Type B pancreatic cell (in vitro differentiated cells): ENCODE measurements at places on chromosomes 11 and 22.

DNA sequence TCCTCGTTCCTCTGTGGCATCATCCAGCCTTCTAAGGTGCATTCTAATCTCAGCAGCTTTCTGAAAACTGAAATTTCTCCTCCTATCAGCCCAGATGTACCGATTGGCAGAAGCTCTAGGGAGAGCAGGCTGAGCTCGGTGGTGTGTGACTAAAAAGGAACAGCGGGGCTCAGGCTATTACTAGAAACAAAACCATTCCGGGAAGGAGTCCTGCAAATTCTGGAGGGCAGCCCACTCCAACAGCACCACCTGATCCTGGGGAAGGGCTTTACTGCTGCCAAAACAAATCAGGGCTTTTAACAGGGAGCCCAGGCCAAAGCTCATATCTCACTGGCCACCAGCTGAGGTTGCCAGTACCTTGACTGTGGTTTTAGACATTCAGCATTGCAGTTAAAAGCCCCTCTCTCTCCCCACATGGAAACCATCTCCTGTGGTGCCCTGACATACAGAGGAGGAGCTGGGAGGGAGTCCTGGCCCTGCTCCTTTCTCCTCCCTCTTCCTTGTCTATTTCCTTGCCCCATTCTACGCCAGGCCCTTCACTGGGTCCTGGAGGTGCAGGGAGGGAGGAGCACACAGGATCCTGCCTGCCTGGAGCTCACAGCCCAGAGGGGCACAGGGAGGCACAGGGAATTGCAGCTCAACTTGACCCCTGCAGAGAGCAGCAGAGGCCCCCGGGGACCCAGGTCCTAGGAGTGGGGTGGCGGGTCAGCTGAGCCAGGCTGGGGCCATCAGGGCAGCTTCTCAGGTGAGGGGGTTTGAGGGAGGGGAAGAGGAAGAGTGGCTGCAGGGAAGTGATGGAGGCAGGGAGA, 889 bp downstream of the PLAAT4 start:
- no peak for DNase-seq

DNA sequence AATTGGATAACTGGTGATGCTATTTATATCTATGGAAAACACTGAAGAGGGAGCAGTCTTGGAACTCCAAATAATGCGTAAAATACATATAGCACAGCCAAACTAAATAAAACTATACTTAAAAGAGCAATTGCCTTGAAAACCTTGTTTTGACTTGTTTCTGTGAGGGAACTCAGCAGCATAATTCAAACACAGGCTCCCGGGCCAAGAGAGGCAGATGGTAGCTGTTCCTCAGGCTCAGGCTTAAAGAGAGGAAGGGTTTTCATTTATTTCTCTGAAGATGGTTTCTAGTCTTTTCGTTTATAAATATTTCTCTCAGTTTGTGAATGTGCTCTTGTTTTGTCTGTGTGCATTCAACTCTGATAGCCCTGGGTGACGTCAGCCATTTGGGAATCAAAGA, 82.4 kb downstream of the FANCF start:
- DNase-seq, result no peak

- no peak for DNase-seq
Observed at GRCh38 chr11:93528757-93529645, 14.2 kb downstream of the SMCO4 start.

- DNase-seq, result no peak
Observed at GRCh38 chr11:23543651-23544222, 683.5 kb upstream of the CCDC179 start.

DNA sequence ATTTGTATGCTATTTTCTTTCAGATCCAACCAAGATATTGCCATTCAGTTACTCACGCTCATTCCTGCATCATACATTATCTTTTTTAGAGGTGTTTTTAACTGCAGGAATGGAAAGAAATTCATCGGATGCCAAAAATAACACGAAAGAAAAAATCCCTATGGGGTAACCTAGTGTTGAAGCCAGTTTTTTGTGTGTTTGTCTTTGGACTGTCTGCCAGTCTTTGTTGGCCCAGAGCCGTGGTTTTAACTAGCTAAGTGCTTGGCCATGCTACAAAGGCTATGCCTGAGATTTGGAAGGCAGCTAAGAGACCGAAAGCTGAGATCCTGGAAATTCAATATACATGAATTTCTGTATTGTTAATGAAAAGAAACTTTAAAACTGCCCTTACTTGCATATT, 309.8 kb upstream of the CNTN5 start:
- DNase-seq, result no peak

DNA sequence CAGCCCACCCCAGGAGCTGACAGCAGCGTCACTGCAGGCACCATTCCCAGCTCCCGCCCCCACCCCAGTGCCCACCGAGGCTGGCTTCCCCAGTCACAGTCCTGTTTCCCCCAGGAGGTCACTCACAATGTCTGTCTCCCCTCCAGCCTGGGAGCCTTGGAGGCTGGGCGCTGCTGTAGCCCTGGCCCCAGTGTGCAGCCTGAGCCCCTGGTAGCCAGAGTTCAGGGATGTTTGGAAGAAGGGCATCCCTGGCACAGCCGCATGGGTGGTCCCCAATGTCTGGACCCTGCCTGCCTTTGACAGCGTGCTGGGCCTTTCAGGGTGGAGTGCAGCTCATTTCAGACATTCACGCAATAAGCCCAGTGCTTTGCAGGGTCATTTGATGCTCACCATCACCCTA, 4.3 kb downstream of the CAPN5 start:
- DNase-seq, result peak; percentile 64

DNA sequence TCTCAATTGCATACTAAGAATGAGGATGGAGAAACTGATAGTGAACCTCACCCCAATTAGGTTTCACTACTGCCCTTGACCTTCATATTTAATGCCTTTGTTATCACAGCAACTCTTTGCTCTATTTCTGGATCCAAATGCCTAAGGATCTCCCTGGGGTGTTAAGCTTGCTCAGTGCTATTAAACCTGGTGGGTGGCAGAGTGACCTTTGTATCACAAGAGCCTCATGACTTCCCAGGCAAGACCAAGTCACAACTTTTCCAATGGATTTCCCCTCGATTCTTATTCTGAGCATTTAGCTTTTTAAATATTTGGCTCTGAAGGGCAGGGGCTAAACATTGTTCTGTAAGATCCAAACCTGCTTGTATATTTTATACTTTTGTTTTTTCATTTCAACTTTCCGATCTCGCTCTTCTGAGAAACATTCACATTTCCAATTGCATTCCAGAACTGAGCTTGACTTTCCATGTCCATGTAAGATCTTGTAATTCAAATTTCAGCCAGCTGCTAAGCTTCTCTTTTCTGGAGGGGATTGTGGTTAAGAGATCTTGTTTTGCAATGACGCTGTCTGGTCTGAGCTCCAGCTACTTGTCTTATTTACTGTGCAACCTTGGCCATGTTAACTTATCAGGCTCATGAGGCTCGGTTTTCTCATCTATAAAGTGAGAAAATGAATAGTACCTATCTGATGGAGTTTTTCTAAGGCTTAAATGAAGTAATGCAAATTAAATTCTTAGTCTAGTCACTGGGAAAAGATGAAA, 6.4 kb upstream of the EHF start:
- no peak for DNase-seq

DNA sequence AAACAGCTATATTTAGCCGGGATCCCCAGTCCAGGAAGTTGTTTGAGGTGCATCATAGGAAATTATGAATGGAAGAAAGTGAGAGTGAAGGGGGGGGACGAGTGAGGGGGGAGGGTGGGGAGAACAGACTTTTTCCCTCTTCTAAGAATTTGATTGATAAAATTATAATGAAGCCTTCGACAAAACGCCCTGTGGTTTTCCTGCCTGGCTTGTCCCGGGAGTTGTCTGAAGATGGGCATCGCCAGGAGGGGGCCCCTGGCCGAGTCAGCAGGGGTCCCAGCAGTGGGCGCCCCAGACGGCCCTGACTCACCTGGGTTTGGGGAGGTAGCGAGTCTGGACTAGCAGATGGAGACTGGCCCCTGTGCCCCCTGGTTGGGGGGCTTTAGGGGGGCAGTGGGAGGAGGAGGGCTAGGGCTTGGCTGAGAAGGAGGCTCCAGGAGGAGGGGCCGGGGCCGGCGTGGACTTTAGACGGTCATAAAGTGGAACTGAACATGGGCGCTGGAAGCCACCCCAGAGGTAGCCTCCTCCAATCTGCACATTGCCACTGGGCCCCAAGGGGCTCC, 336 bp upstream of the LIF start:
- DNase-seq, result no peak

- DNase-seq, result no peak
Observed at GRCh38 chr11:115676768-115677167, 172.6 kb upstream of the CADM1 start.

DNA sequence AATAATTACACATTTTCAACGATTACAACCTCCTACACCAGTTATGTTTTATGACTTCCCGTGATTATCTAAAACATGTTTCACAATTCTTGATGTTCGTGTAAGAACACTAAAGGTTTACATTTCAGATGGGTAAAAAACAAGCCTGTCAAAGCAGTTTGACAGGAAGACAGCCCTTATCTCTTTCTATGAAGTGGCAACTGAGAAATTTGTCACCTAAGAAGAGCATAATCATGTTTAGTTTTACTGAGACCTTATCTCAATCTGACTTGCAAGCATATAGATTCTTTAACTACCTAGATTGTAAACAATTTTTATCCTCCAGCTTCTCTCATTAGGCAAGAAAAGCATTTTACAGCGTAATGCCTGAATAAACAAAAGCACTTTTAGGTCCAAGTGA, 218.4 kb upstream of the ZBED5 start:
- DNase-seq, result no peak

GRCh38 chr22:46077669-46078099, 72.6 kb upstream of the PPARA start:
- no peak for DNase-seq

- no peak for DNase-seq
Observed at GRCh38 chr22:44941207-44941606, 68.6 kb downstream of the PHF21B start.

DNA sequence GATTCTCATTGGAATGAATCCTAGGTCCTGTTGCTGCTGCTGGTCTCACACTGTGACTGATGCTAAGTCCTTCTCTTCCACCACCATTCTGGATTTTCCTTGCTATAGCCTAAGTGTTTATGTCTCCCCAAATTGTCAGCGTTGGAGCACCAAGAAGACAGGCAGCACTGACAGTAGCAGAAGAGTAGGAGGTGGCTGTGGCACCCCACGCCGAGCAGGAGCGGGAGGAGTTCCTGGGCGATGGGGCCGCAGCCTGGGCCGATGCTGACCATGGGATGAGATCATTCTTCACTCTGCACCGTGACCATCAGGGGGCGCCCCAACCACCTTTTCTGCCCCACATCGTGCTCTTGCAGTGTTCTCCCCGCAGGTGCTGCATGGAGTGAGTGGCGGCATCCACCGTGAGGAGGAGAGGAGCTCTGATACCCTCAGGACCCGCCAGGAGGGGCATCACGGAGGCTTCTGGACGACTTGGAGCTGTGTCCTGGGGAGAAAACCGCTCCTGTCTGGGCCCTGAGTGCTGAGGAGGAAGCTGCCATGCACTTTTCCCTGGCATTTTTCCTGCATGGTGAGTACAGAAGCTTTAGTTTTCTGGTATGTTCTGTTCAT, 57.0 kb downstream of the LRRC74B start:
- DNase-seq, result peak; percentile 86

DNA sequence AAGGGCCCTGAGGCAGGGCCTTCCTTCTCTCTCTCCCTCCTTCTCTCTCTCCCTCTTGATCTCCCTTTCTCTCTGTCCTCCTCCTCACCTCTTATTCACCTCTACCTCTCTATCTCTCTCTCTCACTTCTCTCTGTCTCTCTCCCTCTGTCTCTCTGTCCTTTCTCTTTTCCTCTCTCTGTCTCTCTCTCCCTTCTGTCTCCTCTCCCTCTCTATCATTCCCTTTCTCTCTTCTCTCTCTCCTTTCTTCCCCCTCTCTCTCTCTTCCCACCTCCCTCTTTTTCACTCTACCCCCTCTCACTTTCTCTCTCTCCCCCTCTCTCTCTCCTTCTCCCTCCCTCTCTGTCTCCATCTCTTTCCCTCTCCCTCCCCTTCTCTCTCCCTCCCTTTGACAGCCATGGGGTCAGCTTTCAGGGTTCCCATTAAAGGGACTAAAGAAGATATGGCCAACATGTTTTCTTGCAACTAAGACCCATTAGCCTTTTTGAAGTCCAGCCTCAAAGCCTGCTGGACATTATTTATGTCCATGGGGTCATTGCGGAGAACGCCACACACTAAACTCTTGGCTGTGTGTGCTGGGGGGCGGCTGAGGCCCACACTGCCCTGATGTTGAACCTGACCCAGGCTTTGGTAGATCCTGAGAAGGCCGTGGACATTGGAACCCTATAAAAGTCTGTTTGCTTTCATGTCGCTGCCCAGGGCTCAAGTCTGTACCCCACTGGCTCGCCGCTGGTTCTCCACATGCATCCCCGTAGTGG, 15.0 kb downstream of the ANO1 start:
- no peak for DNase-seq

DNA sequence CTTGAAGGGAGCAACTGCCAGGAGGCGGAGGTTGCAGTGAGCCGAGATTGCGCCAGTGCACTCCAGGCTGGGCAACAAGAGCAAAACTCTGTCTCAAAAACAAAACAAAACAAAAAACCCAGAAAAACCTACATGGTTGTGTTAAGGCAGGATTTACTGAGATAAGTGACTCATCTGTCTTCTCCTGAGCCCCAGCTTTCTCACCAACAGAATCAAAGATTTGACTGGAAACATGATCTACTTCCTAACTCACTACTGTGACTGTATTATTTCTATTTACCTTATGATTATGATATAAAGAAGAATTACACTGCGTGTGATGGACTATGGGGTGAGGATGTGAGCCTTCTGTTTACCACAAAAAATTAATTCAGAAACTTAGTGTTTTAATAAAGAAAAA, 21.8 kb downstream of the FAM118B start:
- no peak for DNase-seq

DNA sequence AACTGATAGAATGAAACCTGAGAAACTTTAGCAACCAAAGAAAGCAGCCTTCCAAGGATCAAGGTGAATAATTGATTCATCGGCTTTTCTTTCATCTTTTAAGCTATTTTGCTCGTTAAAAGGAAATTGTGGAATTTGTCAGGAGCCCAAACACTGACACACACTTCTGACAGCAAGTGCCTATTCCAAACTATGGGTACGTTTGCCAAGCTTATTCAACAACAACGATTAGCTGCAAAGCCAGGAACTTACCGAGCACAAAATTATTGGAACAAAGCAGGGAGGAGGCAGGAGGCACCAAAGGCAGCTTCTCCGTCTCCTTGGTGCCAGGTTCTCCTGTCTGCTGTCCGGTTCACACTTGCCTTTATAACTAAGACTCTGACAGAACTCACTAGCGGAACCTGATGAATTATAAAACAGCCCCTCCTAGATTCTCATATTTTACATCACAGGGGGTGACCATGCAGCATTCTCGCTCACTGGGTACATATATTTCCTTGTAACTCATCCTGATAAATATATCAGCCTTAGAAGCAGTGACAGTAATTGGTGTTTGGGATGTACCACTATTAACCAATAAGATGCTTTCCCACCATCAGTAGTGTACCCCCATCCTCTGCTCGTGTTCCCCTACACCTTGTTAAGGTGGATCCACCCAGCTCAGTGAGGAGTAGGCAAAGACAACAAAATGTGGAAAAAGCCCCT, 395.9 kb upstream of the CCDC90B start:
- no peak for DNase-seq

DNA sequence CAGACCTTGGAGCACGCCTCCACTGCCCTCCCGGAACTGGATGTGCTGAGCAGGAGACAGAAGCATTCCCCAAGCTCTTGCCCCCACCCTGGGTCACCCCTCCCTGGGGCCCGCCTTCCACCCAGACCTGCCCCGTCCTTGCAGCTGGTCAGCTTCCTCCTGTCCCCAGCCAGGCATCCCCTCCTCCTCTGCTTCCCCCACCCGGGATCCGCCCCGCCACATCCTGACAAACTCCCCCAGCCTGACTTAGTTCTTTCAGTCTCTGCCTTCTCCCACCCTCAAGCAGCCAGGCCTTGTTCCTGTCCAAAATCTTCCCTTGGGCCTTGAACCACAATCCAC, 1.1 kb upstream of the PLXNB2 start:
- no peak for DNase-seq
